GM12864 (cell line): ENCODE measurements at places on chromosomes 3 and 15.
A peak's percentile ranks its signal among the peaks of the same experiment; 100 is the strongest.

DNA sequence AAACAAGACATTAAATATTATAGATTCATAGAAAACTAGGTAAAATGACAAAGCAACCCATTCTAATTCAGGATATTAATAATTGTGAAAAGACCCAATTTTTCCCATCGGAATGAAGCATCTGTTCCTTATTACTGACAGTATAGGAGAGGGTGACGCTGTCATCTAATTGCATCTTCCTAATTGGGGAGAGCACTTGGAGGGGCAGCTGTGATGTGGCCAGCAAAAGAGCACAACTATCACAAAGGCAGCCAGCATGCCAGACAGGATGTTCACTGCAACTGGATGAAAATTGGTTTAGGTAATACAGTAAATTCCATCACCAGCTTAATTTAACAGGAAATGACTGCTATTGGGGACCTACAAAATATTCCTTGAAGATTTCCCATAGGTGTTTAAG, 21.9 kb upstream of the MINAR1 start:
- no peak for DNase-seq

GRCh38 chr3:6965881-6966280, 105.0 kb downstream of the GRM7 start:
- no peak for DNase-seq

- DNase-seq = no peak
Observed at GRCh38 chr3:170555329-170555728, 30.5 kb downstream of the SLC7A14 start.

DNA sequence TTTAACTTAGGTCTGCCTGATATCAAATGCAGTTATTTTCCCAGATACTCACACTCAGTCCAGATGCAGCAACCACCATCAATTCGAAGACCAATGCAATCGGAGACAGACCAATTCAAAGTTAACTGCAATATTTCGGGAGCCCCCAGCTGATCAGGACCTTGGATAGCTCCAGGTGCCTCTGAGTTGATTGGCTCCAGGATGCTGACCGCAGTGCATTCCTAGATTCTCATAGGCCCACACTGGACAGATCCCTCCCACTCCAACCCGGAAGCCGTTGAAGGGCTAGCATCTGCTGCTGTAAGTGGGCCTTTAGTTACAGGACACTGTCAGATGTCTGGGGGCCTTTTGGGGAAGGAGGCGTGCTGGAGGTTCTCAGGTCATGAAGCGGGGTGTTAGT, 89.5 kb upstream of the ATP2B2 start:
- no peak for DNase-seq

GRCh38 chr3:30199096-30199759, 407.2 kb upstream of the TGFBR2 start:
- DNase-seq = peak; percentile 3

GRCh38 chr3:129989414-129989813, 14.9 kb downstream of the TRH start:
- no peak for DNase-seq

- DNase-seq = no peak
Observed at GRCh38 chr3:176293276-176293675, 904.0 kb downstream of the TBL1XR1 start.

- no peak for DNase-seq
Observed at GRCh38 chr3:100221159-100221558, 39.6 kb upstream of the TBC1D23 start.

DNA sequence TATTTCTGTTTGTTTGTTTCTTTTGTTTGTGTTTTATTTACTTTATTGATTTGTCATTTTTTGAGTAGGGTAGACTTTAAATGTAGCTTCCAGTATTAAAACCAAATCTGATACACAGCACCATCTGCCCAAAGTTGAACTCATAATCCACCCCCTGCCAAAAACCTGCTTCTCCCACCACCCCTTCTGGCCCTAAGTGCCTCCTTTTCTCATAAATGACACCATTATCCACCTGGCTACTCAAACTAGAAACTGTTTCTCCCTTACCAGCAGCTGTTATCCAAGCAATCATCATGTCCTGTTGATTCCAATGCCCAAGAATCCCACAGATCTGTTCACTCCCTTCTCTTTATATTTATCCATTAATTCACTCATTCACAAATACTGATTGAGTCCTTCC, 21.8 kb upstream of the PTX3 start:
- no peak for DNase-seq

- no peak for DNase-seq
Observed at GRCh38 chr3:36709826-36710365, 54.5 kb downstream of the DCLK3 start.

DNA sequence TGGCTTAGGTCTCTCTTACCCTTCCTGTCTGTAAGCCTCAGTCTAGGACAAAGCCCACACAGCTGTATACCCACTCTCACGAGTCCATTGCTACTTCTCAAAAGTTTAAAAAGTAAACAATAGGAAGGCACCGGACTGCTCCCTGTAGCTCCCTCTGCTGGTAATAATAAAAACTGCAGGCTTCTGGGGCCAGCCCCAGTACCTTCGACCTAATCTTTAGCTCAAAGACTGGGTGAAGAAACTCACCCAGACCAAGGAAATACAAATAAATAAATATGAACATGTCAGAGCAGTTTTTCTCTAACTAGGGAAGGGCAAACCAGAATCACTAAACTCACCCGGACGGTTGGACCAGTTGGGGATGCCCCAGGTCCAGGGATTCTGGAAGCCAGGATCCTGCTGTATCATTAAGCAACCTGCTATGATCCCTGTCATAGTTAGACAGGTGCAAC, 5.0 kb downstream of the FAM219B start:
- DNase-seq = no peak

- no peak for DNase-seq
Observed at GRCh38 chr3:12185172-12185710, 26.5 kb upstream of the TIMP4 start.

DNA sequence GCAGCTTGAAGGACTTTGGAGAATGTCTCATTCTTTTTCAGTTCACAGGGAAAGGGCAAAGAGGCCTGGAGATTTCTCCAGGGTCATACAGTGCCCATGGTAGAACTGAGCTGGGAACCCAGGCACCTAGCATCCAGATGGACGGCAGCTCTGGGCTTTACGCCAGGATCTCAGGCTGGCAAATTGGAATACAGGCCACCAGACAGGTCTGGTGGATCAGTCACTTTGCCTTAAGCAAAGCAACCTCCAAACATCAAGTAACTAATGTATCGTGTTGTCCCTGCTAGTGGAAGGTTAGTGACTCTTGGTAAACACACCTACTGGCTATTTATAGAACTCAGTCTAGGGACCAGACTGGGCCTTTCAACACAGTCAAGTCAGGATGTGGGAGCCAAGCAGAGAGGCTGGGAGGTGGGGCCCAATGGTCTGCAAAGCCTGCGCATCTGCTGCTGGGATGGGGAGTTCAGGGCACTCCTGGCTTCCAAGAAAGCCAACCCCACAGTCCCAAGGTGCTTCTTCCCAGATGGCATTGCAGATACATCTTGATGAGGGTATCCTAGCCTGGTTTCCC, 30.2 kb downstream of the RPLP1 start:
- DNase-seq = no peak

DNA sequence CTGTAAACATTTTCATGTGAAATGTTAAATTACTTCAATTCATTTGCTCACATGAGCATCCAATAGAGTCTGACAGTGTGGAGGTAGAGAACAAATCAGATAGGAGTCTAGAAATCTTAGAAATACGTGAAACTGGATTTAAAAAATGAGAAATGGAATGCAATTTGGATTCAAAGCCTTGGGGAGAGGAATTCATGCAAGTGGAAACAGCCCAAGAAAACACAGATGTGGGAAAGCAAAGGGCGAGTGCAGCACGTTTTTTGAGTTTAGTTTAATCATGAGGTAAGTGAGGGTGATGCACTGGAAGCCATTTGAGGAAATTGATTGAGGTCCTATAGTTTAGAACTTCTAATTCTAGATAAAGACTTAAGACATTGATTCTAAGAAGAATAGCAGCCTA, 434.7 kb downstream of the C3orf38 start:
- no peak for DNase-seq

- DNase-seq = no peak
Observed at GRCh38 chr3:17125738-17126442, 241.1 kb downstream of the PLCL2 start.

- no peak for DNase-seq
Observed at GRCh38 chr15:90957791-90958190, 3.1 kb downstream of the RCCD1 start.

DNA sequence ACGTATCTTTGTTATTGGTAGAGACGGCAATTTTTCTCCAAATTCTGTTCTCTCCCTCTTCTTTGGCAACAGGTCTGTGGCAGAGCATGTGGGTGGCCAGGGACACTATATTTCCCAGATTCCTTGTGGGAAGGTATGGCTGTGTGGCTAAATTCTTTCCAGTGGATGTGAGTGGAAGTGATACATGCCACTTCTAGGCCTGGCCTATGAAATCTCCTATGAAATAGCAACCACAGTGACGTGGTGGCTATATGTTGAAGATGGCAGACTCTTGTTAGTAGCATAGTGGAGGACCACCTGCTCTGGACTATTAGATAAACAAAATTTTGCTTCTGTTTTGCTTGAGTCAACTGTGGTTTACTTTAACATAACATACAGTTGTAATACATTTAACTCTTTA, 243.3 kb downstream of the IL20RB start:
- no peak for DNase-seq

DNA sequence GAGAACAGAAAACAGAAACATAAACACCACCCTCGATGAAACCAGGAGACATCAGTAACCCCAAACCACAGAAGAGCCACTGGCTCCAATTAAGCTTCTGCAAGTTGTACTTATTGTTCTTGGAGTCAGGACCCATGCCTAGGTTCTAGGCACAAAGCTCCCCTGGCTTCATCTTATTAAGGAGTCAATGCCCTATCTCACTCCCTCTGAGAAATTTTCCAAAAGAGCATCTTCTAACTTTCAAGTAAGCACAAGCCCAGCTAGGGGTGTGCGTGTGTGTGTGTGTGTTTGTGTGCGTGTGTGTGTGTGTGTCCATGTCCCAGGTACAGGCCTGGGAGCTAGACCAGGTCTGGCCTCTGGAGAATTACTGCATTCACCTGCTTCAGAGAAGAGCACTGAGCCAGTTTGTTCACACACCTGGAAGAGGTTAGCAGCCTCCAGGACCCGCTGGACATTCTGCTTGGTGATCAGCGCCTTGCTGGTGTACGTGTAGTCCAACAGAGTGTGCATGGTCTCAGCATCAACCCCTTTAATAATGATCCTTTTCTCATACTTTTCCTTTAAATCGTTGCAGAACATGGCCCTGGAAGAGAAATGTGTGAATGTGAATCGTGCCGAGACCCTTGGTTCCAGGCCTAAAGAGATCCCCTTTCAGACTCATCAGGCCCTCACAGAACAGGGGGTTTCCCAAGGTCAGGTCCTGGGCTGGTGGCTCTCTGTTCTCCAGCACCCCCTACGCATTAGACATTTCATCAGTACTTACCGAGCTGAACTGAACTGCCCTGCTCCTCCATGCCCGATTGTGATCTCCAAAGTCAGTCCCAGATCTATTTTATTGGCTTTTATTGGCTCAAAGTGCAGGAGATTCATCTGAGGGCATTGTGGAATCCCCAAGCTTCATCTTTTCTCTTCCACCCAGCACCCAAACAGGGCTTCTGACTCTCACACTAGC, 27.8 kb downstream of the KLHL6 start:
- peak; percentile 68 for DNase-seq

DNA sequence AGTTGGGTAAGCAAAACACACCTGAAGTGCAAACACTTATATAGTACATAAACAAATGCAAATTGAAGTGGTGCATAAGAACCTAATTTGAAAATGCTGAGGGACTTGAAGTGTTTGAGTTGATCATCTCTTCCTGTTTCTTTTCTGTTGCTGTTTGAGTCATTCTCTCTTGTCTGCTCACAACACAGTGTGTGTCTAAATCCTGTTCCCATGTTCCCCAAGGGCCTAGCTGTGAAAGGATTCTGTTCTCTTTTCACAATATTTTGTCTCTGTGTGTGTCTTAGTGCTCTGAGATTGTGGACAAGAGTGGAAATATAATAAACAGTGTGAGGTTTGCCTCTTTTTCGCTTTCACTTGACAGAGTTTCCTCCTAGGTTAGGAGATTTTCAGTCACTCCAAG, 6.1 kb downstream of the CD96 start:
- DNase-seq = no peak

GRCh38 chr3:33211444-33211843, 7.2 kb downstream of the SUSD5 start:
- no peak for DNase-seq

DNA sequence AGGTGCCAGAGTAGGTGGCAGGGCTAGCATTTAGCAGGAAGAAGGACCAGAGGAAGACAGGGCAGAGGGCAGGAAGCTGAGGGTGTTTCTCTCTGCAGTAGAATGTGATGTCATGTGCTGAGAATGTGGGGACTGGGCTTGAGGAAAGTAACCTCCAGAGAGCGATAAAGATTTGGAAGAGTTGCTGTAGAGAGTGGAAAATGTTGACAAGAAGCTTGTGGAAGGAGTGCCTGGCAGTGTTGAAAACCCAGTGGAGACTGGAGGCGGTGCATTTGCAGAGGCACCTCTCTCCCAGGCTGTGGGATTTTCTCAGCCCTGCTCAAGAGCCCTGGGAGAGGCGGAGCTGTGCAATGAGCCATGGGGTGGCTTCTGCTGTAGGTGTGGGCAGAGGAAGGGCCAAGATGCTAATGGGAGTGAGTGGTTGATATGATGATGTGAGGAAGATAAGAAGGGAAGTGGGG, 54.8 kb downstream of the MESD start:
- no peak for DNase-seq

GRCh38 chr3:197811343-197811742, 20.3 kb downstream of the LRCH3 start:
- DNase-seq = no peak

DNA sequence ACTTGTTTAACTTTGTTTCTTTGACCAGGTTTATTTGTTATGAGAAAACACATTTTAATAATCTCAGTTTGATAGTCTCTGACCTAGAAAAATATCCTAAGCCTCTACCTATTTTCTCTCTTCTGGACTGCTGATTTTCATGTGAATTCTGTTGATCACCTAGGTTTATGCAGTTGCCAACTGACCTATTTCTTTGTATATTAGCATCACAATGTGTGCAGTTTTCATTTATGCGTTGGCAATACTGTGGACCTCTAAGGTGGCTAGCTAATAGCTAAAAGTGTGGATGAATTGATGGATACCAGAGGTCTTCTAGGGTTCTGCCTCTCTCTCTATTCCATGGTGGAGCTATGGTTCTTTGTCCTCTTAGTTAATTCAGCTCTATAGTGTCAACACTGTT, 72.1 kb downstream of the LRRC49 start:
- no peak for DNase-seq

- no peak for DNase-seq
Observed at GRCh38 chr15:79290642-79291275, 8.2 kb downstream of the ANKRD34C start.

DNA sequence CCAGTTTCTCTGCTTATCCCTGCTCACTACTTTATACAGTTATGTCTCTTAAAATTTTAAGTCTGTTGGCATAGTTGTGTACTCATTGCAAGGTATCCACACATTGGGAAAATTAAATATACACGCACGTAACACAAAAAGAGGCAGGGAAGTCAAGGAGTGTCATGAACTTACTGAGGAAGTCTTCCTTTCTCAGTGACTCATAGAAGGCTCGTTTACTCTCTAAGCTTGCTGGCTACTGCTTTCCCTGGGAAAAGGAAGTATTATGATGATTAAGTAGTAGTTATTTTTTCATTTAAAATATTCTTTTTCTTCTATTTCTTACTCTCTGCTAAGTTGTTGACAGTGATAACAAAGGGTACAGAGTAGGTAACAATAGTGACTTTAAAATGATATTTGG, 287.3 kb downstream of the UBE2E2 start:
- no peak for DNase-seq

GRCh38 chr15:73626072-73626471, 7.1 kb downstream of the NPTN start:
- no peak for DNase-seq
